SK-MEL-5 (cell line): ENCODE measurements at places on chromosomes 2 and 18. TPM values are rescaled to one million over a fixed set of nuclear protein-coding genes. Genes with fewer than 3 reads are reported as not detected.

GPR155 gene
- 2.3 and 3.0 TPM in 2 replicates for total RNA-seq

APOB gene
- total RNA-seq, result not detected in 2 replicates

KIF5C gene
- 1.3 and 1.4 TPM in 2 replicates for total RNA-seq

PARD6G gene
- total RNA-seq, result 8.6 and 8.8 TPM in 2 replicates

MYO3B gene
- 1.3 and 1.8 TPM in 2 replicates for total RNA-seq

CD207 gene
- 0.08 TPM in 1 of 2 replicates, not detected in the other for total RNA-seq

MYL1 gene
- total RNA-seq, result not detected in 2 replicates

TCF7L1 gene
- total RNA-seq, result 0.71 and 1.1 TPM in 2 replicates

DSG4 gene
- not detected in 2 replicates for total RNA-seq

DNA sequence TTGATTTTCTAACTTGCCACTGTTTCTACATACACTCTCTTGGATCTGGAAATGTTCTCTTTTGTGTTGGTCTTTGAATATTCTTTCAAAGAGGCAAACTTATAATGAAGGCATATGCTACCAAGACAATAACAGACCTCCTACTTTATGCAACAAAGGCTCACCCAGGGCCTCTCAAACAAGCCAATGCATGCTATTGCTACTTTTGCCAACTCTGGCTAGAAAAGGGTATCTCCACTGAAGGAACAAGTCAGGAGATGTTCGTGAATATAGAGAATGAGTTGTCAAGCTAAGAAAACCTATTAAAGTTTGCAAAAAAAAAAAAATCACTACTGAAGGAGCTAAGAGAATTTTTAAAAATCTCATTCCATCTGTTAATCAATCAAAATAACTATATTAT, 15.9 kb upstream of the DSG2 start:
- DNase-seq, result no peak

DNA sequence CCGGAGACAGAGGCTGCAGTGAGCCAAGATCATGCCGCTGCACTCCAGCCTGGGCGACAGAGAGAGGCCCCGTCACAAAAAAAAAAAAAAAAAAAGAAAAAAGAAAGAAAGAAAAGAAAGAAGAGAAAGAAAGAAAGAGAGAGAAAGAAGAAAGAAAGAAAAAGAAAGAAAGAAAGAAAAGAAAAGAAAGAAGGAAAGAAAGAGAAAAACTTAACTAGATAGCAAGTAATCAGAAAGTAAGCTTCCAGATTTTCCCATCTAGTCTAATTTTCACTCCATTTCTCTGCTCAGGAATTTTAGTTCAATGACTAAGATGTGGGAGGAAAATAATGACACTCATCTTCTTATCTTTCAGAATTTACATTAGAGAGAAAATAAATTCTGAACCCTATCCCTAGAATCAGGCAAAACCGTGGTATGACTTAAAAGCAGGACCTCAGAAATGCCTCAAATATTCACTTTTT, 2.4 kb downstream of the GFPT1 start:
- DNase-seq, result no peak

GRCh38 chr2:224869601-224870233, 153.6 kb upstream of the CCDC195 start:
- DNase-seq, result peak; percentile 74

DNA sequence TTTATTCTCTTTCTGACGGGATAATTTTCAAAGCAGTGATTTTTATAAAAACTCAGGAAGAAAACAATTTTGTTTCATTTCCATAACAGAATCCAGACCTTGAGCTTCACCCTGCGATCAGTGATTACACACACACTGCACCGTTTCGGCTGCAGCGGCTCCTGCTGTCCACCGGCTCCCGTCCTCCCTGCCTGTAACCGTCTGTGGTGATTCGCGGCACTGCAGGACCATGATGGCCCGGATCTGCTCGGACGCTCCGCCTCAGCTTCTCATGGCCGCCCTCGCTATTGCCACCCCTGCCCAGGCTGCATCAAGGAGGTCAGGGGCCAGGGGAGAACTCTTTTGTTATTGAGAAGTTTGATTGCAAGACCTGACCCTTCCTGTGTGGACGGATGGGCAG, 246.1 kb downstream of the TWIST2 start:
- DNase-seq, result no peak

DNA sequence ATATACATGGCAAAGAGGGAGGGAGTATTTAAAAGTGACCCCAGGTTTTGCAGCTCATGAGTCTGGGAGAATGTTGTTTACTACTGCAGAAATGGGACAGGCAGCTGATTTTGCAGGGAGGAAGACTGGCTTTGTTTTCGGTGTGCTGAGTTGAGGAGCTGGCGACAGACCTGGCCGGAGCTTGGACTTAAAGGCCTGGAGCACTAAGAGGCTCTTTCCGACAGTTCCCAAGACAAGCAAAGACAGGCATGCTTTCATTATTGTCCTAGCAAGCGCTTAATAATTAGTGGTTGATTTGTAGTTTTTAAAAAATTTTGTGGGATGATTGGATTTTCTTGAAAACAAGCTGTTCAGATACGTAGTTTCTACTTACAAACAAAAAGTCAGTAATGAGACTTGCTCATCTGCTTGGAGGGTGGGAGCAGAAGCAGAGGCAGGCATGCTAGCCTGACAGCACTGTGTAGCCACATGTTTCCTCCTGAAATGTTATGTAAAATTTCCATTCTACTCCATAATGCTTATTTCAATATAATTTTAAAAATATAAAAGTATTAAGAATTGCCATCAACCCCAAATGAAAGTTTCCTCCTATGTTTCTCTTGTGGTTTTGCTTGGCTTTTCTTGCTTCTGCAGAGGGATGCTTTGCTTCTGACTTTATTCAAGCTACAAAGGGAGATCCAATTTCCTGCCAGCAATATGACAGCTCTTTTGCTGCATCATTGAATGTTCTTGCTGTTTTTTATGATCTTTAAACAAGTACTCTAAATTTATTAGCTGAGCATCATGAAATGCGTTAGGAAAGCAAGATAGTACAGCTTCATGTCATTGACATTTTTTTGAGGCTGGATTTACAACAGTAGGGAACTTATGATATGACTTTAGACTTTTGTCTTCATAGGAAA, 75.8 kb downstream of the PHLPP1 start:
- no peak for DNase-seq

GRCh38 chr2:239222312-239222660, 178.5 kb downstream of the HDAC4 start:
- DNase-seq, result no peak

- peak; percentile 98 for DNase-seq
Observed at GRCh38 chr2:119820275-119820674, 60.6 kb downstream of the PTPN4 start.

- no peak for DNase-seq
Observed at GRCh38 chr2:26119521-26119920, 53.4 kb upstream of the GAREM2 start.

DNA sequence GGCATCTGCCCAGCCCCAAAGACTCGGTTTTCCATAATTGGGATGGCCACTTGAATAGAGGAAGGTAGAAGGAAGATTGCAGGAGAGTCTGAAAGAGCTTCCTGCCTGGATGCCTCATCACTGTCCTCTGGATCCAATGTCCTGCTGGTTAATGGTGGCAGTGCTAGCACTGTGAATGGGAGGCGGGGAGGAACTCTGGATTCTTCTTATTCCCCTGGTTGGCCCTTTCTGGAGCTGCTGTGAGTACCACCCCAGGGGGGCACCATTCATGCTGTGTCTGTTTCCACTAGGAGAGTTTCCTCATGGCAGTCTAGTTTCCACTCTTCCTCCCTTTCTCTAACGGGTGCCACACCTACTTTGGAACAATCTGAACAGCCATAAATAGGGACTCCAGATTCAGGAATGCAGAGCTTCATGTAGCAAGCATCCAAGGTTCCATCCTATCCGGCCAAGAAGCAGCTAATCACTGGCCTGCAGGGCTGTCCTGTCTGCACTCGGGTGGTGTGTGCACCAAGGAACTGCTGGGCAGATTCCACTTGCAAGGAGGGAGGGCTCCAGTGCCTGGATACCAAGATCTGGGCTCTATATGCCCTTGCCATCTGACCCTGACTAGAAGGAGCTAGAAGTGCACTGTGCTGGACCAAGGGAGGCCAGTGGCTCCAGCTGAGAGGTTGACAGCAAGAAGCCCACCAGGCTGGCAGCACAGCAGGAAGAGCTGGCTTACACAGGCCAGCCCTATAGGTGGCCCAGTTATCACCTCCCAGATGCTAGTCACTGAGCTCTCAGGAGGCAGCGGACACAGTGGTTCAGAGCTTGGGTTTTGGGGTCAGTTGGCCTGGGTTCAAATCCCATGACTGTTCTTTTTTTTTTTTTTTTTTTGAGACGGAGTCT, 4.6 kb upstream of the ATOH8 start:
- no peak for DNase-seq

GRCh38 chr2:9308186-9308955, 101.8 kb downstream of the ASAP2 start:
- no peak for DNase-seq

GRCh38 chr2:185785156-185785555, 46.6 kb downstream of the FSIP2 start:
- DNase-seq, result no peak

DNA sequence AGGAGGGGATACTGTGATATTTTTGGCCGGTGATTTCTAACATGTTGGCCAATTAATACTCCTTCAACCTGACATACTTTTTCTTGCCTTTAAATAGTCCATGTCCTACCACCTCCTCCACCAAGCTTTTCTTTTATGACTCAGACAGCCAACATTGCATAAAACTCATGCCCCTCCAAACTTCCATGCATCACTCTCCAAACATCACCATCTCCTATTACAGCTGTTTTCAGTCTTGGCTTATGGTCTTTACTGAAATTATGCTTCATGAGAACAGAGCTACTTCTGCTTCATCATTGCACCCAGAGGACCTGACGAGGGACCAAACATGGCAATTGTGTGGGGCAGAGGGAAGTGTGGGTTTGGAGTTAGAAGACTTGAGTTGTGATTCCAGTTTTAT, 305.4 kb downstream of the LPIN1 start:
- DNase-seq, result no peak

DNA sequence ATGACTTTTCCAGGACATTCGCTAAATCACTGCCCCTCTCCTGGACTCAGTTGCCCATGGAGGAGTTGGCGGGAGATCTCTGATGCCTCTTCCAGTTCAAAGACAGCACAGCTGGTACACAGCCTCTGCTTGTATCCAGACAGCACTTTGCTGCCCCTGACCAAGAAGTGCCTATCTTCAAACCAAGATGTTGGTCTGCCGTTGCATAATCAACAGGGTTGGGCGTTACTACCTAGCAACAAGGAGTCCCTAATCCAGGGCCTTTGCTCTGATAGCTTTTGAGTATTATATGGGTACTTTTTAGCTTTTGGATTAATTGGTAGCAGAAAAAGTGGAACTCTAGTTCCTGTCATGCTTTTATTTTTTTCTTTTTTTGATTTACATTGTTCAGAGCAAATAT, 166.6 kb downstream of the FAM210A start:
- no peak for DNase-seq

- no peak for DNase-seq
Observed at GRCh38 chr2:215831296-215831913, 181.9 kb downstream of the MREG start.

DNA sequence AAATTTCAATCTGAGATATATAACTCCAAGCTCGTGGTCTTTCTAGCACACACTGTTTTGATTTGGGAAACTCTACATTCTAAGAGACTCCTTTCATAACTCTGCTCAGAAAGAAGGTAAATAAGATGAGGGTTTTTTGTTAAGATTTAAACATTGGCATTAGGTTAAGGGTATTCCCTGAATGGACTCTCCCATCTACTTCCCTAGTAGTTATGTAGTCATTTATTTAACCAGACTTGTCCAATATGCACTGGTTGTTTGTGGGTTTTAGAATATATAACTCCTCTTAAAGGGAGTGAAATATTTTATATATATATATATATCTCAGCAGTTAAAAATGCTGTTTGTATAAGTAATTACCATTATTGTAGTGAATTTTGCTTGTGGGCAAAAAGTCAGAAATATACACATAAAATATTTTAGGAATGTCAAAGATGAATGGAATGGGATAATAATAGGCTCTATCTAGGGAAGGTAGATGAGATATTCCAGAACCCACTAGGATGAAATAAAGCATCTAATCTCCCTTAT, 61.5 kb upstream of the WDR75 start:
- no peak for DNase-seq

DNA sequence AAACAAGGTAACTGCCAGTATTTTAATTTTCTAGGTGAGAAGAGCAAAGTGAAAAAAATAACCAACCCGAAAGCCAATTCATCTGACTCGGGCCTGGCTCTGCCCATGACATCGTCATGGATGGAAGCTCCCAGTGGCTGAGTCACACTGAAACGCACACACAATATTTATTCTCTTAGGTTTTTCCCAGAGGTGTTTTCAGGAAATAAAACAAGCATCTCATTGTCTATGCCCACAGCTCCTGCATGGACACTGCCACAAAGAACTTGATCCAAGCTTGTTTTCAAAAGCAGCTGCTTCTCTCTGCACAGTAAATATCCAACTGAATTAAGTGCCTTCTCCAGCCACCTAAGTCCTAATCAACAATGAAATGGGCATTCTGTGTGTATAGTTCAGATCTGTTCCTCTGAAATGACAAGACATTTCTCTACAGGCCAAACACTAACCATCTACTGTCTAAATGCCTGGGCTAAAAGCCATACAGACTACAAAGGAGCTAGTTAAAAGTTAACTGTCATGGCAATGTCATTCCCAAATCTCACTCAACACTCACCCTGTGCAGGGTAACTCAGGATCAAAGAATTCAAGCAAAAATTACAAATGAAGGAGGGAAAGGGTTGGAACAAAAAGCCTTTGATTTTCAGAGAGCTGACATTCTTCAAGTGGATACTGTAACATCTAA, 62.9 kb downstream of the RPL31 start:
- DNase-seq, result peak; percentile 92

DNA sequence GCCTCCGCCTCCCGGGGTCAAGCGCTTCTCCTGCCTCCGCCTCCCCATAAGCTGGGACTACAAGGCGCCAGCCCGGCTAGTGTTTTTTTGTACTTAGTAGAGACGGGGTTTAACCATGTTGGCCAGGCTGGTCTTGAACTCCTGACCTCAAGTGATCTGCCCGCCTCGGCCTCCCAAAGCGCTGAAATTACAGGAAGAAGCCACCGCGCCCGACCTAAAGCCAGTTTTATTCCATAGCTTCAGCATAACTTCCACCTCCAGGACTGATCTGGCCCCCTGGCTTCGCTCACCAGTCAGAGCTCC, 783 bp upstream of the TXNL4A start:
- DNase-seq, result no peak

DNA sequence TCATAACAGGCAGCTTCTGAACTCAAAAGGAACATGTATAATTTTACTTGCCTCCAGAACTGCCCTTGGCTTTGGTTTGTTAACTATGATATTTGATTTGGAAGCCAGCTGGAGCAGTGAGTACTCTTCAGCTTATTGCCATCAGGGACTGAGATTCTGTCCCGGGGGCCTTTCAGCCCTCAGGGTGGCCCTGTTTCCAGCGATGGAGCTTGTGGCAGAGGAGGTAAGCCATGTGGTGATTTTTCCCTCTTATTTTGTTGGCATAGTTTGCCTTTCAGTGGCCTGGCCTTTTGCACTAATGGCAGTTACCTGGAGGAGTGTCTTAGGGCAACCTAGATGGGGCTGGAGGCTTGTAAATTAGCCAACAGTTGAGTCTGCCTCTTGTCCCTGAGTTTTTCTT, 1955.0 kb upstream of the LRRTM1 start:
- DNase-seq, result no peak

DNA sequence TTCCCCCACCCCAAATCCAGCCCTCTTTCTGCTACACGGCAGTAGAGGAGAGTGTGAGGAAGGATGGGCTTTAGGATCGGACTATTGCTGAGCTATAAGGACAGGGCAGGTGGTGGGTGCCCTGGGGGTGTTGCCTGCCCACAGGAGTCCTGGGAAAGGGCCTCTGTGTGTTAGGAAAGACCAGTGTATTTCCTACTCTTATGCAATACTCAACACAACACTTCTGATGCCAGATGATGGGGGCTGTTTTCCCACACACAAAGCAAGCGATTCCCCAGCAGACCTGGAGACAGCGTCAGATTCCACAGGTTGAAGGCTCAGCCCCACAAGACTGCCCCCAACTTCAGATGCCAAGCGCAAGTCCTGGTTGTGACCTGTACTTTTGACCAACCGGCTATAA, 91.0 kb upstream of the LCLAT1 start:
- no peak for DNase-seq
